OCI-M1 (cell line): ENCODE measurements at places on chromosomes 5 and 9.
A peak's percentile ranks its signal among the peaks of the same experiment; 100 is the strongest.

DNA sequence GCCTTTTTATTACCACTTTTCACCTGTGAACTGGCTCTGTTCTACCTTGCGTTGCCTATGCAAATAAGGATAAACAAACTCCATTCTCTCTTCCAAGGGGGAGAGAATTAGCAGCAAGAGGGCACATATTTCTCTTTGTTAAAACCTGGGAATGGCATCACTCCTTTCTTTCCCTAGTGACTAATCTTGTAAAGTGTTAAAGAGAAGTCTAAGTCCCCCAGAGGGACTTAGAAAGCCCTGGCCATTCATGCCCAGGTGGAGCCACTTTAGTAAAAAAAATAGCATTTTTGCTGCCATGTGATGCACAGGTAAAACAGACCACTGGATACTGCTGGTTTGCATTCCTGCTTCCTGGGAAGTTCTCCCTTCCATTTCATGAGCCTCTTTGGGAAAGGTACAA, 148.4 kb downstream of the MAN2A1 start:
- DNase-seq = no peak

GRCh38 chr5:662751-663435, 30.3 kb downstream of the TPPP start:
- DNase-seq = no peak

GRCh38 chr5:76818844-76819831, at the start of gene F2RL1:
Gene F2RL1, plus strand, starts transcription at chr5:76819030. Its CDS starts 153 bp downstream, at chr5:76819183.
- no peak for DNase-seq

GRCh38 chr9:122218071-122218934, 10.5 kb downstream of the LHX6 start:
- no peak for DNase-seq

DNA sequence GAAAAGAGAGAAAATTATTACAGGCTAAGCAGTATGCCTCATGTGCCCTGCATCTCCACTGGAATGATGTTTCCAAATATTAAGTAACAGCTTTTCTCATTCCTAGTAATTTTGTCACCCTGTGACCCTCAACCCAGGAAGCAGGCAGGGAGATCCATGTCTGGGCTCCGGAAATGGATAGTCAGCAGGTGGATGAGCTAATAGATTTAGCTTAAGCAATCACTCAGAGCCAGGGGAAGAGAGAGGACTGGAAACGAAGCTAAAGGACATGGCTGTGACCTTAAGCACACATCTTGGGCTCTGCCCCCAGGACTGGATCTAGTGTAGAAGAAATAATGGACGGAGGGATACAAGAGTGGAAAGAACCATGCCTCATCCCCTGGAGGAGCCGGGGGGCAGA, 89.5 kb downstream of the ARSB start:
- no peak for DNase-seq

DNA sequence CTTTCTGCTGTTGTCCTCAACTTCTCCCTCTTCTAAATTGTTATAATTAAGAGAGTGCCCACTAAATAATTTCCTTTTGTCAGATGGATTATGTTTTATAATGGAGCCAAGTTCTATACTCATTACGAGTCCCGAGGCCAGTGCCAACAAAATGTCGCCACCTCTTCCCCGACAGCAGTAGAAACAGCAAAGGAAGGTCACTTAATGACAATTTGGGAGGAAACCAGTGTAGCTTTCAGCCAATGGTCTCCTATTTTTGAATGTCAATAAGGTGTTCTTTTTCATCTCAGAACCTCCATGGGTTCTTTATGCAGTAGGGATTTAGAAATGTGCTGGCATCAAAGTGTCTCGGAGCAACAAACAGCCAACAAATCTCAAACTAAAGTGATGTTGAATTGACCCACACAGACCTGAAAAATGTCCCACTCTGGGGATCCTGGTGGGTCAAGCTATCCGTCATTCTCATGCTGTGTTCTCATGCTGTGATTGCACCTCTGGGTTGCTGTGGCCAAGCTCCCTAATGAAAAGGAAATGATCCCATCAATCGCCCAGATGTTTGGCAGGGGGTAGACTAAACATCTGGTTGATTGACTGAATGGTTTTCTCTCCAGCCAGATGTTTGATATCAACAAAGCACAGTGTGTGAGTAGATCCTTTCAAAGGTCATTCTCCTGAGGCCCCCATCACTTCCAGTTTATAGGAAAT, 291.9 kb downstream of the DMAC1 start:
- no peak for DNase-seq

DNA sequence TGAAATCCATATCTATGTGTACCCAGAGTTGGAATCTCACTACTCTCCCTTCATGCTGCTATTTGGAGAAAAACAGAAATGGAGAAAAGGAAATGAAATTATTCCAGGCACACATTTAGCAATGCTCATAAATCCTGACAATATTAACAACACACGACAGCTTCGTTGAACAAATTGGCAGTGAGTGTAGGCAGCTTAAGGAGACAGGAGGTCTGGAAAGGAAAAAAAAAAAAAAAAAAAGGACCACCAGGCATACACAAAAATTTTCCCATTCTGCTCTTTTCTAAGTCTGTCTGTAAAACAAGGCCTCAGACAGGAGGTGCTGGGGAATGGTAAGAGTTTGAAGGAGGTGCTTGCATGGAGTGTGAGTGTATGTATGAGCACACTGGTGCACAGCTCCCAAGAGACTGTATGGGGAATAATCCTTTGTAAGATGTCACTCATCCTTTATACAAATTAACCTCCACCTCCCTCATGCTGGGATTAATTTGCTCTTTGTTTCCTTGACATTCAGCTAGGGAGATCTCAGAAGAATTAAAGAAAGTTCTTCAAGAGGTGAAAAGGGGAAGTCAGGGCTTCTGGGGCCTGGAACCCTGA, 78.9 kb downstream of the ASTN2 start:
- no peak for DNase-seq

DNA sequence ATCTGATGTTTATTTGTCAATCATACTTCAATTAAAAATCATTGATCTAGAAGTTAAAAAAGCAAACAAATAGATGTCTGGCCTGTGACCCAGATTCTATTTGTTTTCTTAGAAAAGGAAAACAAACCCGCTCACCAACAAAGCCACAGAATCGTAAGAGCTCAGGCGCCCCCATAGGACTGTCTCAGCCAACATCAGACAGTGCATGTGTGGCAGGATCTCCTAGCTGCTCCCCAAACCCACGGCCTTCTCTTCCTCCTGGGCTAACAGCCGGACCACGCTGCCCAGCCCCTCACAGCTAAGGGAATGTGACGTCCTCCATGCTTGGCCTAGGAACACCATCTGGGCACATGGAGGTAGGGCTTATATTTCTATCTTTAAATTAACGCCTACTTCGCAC, 19.4 kb downstream of the OR2Y1 start:
- DNase-seq = no peak

DNA sequence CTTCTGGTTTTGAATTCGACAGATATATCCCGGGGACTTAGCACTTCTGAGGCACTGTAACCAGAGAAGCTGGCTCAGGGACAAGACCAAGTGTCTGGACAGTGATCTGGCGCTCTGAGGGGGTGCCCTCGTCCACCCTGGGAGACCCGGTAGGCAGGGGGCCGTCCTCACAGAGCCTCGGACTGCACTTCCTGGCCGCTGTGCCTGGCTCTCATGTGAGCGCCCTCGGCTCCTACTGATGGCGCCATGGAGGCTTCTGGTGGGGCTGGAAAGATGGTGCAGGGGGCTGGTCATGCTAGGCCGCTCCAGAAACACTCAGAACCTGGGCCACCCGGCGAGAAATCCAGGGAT, 18.8 kb upstream of the SLC6A3 start:
- DNase-seq = no peak

DNA sequence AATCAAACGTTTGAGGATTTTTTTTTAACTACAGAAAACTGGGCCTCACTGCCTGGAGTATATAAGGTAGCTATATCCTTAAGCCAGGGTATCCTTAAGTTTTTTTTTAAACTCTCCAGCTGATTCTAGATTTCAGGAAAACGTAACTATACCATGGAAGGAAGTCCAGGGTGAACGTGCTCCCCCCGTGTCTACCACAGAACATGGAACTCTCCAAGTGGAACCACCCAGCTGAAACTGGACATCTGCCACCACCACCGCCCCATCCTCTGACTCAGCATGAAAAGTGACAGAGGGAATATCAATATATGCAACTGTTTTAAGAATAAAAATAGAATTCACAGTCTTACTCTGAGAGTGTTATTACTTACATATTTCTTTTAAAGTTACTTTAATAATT, 61.3 kb downstream of the DROSHA start:
- DNase-seq = peak; percentile 87

DNA sequence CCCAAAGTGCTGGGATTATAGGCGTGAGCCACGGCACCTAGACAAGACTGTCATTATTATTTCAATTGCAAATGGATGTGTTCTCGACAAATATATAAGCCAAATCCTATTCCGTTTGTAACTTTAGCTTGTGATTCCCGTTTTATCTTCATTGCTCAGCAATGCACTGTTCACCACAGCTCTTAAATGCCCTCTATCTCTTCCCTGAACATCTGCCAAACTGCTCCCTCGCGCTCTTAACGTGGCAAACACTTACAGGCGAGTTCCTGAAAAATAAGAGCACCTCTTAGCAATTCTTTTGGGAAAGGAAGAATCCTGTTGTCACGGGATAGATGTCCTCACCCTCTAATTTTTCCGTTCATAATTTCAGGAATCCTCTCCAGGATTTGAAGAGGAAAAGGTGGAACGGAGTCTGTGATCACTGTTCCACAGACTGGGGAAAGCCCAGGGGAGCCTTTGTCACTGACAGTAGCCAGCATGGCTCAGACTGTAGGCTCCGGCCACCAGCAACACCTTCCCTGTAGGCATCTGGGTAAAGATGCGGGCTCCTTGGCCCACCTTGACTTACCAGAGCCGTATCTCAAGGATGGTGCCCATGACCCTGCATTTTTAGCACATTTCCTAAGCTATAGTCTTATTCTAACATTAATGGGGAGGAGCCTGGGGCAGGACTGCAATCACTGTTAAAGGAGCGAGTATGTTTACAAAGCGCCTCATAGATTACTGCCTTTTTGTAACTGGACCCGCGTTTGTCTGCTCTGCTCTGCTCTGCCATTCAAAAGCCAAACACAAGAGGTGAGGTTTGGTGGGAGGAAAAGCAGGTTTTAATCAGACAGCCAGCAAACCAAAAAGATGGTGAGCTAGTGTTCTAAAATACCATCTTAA, 20.2 kb upstream of the GNPDA1 start:
- DNase-seq = peak; percentile 61

GRCh38 chr9:120870206-120870605, 6.8 kb downstream of the PHF19 start:
- DNase-seq = no peak

DNA sequence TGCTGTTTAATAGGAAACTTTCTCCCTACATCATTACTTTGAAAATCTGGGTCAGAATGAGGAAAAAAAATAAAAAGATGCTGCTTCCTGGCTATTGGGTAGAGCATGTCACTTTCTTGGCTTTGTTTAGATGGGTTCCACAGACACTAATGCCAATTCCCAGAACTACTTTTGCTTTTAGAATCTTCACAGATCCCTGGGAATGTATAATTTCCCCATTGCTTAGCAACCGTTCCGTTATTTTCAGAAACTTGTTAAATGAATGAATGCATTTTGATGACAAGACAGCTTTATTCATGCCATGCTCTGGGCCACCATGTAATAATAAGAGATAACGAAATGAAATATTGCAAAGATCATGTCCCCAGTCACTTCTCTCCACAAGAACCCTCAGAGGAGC, 126.5 kb upstream of the TRPC7 start:
- DNase-seq = no peak

- DNase-seq = no peak
Observed at GRCh38 chr9:21549251-21549765, 67.2 kb upstream of the IFNE start.

- DNase-seq = peak; percentile 63
Observed at GRCh38 chr5:79512471-79513307, 1.2 kb downstream of the HOMER1 start.

GRCh38 chr5:147963436-147963835, 57.1 kb upstream of the C5orf46 start:
- no peak for DNase-seq

- DNase-seq = no peak
Observed at GRCh38 chr5:35745660-35746059, 111.0 kb upstream of the IL7R start.
